ENCODE measurements at places on chromosomes 5 and 9.

GRCh38 chr9:126499005-126499910, 114.5 kb upstream of the LMX1B start:
- DNase-seq, result peak; percentile 79

- DNase-seq, result no peak
Observed at GRCh38 chr5:31463351-31463750, 68.5 kb downstream of the DROSHA start.

DNA sequence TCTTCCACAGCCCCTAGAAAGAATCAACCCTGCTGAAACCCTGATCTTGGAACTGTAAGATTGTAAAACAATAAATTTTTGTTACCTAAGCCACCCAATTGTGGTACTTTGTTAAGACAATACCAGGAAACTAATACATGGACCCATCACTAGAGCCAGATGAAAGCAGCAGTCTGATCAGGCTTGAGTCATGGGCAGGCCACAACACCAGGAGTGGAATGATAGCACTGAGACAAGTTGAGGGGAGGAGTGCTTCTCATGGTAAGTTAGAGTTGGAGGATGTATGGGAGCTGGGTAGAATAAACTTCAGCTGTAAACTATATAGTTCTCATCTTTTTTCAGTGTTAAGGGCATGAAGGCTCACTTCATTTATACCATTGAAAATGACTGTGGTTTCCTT, 164.4 kb upstream of the OR13F1 start:
- DNase-seq, result no peak

- DNase-seq, result no peak
Observed at GRCh38 chr5:75496026-75496425, 15.4 kb downstream of the CERT1 start.

DNA sequence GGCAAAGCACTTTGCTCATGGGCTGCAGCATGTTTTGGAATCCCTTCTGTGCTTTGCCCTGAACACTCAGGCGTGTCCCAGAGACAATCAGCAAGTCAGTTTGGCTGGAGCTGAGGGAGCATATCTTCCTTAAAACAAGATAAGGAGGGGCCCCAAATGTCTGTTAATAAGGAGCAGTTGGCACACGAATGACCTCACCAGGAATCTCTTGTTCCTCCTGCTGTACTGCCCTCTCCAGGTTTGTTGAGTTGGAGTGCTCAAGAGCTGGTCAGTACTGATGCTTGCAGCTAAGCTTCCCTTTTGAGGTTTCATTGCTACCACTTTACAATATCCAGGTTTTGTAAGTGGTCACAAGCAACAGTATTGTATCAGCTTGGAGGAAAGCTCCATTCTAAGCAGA, 101.3 kb upstream of the EGFLAM start:
- DNase-seq, result no peak

DNA sequence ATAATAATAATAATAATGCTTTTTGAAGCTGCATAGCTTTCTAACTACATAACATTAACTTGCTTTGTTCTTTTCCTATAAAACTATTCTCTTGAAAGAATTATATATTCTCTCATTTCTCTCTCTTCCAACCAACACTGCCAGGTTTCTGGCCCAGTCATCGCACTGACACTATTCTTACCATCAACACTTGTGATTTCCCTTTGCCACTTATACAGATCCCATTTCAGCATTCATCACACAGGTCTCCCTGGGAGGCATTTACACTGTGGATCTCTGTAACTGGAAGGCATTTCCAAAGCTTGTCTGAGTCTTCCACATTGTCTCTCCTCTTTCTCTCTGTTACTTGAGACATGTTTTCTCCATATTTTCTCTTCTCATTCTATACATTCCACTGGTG, 777.8 kb upstream of the ACO1 start:
- DNase-seq, result no peak

- no peak for DNase-seq
Observed at GRCh38 chr5:1511048-1511447, 12.7 kb downstream of the LPCAT1 start.

- DNase-seq, result no peak
Observed at GRCh38 chr5:113663879-113664541, 150.5 kb downstream of the YTHDC2 start.

- peak; percentile 34 for DNase-seq
Observed at GRCh38 chr9:93319992-93320500, 131.4 kb upstream of the FAM120A start.

GRCh38 chr9:4022435-4023067, 277.3 kb downstream of the GLIS3 start:
- no peak for DNase-seq

- DNase-seq, result no peak
Observed at GRCh38 chr5:172839669-172840431, 5.8 kb downstream of the ERGIC1 start.

GRCh38 chr5:73233461-73234203, 60.6 kb downstream of the TMEM174 start:
- DNase-seq, result peak; percentile 87

DNA sequence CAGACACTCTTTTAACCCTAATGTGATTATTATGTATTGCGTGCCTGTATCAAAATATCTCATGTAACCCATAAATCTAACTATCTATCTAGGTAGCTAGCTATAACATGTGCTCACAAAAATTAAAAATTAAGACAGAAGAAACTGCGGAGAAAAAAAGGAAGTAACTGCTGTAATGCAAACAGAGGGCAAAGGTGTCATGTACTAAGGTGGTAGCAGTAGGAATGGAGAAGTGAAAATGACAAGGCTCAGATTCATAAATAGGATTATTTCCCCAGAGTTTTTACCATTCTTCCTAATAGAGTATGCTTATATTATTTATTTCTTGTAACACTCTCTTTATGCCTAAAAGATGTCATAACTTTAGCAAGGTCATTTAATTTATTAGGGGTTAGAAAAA, 1527.5 kb upstream of the C9orf72 start:
- no peak for DNase-seq

GRCh38 chr9:2060424-2060823, 45.3 kb downstream of the SMARCA2 start:
- no peak for DNase-seq

DNA sequence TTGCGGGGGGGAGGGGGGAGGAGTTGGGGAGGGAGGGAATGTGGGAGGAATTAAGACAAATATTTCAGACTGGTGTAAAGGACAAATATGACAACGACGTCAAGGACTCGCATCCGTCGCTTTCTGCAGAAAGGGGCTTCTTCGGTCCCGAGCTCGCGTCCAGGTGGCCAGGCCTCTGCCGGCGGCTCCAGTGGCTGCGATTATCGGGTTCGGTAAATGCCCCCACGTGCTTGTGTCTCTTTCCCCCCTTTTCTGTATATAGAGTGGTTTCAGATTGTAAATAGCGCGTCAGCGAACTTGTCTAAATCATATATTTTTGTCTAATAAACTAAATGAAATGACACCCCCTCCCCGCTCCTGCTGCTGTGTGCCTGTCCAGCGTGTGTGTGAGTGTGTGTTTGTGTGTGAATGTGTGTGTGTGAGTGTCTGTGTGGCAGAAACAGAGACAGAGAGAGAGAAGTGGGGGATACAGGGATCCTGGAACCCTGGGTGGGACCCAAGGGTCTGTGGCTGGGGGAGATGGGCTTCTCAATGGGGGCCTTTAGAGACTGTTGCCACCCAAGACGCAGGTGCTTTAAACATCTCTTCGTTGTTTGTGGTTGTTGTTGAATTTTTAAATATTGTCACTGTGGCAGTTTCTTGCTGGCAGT, 5.6 kb downstream of the IRX1 start:
- no peak for DNase-seq

- no peak for DNase-seq
Observed at GRCh38 chr9:124279531-124280175, 21.9 kb downstream of the NEK6 start.

DNA sequence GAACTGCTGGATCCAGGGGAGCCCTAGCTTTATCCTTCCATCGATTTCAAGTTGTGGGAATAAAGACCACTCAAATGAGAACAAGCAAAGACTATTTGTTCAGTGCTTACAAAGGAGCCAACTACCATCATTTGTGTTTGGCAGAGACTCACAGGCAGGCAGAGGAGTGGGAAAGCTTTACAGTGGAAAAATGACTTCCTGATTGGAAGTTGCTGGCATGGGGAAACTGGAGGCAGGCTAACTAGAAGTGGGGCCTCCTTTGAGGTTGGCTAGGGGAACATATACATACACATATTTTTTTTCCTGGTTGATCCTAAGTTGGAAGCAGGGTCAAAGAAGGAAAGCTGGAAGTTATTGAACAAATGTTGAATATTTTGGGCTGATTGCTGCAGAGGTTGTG, 121.7 kb downstream of the ACTBL2 start:
- DNase-seq, result no peak

GRCh38 chr5:8577792-8578191, 708.8 kb downstream of the MTRR start:
- no peak for DNase-seq

DNA sequence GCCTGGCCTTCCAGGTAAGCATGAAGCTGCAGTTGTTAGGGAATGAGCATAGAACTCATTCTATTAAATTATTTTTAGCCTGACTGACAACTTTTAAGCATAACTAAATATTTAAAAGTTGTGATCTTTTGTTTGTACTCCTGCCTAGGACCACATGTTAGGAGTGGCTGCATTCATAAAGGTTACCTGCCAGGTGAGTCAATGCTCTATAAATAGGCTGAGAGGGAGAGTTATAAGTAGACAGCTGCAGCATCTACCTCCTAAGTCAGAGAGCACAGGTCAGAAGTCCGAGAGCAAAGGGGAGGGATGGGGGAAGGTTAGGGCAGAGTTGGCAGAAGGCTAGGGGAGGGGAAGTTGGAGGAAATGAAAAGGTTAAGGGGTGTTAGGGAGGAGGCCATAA, 292.4 kb upstream of the TLE4 start:
- DNase-seq, result no peak

- no peak for DNase-seq
Observed at GRCh38 chr5:66179297-66180051, 35.4 kb downstream of the SREK1 start.

DNA sequence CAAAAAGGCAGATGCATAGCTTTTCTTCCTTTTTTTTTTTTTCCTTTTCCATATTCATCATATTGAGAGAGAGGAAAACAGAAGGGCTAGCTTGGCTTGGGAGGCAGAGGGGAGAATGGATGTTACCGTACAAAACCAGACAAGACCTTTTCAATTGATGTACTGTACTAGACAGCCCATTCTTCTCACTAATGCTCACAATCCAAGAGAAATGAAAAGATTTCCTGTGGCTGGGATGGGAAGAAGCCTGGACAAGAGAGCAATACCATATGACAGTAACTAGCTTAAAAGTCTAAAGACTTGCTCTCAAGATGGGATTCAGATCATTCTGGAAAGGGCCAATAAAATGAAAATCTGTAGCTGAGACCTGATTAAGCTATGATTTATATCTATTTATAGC, 3.4 kb downstream of the CEMIP2 start:
- no peak for DNase-seq

DNA sequence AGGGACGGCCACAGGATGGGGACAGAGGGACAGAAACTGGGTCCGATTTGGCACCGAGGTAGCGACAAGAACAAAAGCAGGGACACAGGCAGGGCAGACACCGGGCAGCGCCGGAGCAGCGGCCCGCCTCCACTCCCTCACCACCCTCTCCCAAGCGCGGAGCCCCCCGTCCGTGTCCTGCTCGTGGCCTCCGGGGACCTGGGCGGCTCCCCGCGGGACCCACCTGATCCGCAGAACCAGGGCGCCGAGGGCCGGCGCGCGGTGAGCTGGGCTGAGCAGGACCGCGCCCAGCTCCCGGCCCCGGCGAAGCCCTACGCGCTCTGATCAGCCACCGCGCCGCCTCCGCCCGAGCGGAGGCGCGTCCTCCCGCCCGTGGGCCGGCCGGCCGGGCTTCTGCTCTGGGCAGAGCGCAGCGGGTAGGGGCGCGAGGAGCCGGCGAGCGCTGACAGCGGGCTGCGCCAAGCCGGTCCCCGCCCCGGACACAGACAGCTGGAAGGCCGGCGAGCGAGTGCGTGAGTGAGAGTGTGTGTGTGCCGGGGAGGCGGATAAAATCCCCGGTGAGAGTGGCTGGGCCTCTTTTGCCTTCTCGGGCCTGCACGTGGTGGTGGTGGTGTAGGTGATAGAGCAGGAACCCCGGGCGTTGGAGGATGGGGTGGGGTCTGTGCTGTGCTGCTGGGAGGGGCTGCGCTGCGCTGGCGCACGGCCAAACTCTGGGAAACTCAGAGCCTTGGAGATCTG, at the start of gene GGTA1:
Gene GGTA1 (minus strand): TSS at position 418 of the 738 bp plus-strand sequence. CDS start 31,922 bp downstream, outside the sequence.
- peak; percentile 77 for DNase-seq

GRCh38 chr9:80518441-80518840, 946.7 kb downstream of the TLE4 start:
- no peak for DNase-seq

DNA sequence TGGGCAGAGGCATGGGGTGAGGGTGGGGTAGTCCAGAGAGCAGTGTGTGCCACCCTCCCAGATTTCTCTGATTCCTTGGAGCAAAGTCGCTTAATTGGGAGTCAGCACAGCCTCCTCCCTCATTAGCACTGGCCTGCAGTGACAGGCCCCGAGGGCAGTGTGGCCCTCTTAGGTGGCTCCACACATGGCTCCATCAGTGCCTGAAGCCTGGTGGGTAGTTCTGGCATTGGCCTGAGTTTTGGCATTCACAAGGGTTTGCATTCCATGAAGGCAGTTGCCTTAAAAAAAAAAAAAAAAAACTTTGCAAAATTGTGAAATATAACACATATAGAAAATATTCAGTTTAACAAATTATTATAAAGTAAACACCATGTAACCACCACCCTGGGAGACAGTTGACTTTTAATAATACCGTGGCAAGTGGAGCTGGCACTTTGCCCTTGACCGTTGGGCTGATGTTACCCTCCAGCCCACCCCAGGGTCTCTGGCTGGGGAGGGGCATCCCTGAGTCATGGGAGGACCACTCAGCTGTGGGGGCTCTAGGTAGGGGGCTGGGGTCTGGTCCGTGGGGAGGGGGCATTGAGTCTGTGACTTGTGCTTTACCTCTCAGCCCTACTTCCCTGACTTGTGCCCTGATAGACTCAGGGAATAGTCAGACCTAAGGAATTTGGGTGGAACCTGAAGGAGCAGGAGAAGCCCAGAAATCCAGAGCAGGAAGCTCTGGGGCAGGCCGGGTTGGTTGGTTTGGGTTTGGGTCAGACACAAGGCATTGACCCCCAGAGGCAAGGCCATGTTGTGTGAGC, 51.3 kb upstream of the PITX1 start:
- no peak for DNase-seq

DNA sequence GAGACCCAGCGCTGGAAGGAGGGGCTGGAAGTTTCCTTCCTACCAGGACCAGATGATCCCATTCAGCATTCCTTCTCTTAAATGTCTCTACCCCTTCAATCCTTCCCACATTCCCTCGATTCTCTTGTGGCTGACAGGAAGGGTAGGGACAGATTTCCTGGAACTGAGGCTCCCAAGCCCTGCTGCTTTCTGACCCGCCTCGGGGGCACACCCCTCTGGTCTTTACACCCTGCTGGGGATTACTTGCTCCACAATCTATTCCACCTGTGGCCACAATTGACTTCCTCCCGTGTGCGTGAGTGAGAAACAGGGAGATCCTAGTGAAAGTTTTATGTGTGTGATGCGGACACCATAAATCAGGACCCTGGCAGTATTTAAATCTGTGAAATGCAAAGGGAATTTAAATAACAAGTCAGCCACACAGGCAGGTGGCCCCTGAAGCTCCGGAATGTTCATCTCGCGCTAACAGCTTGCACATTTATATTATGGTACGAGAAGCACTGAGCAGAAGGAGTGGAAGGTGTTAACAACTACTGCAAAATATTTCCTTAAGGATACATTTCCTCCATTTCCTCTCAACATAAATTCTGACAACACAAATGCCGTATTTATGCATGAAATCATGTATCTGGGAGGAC, 237.5 kb downstream of the SLIT3 start:
- DNase-seq, result no peak

- DNase-seq, result peak; percentile 49
Observed at GRCh38 chr9:133003671-133004090, 25.2 kb downstream of the GFI1B start.
